Neural crest cell (in vitro differentiated cells): ENCODE measurements at places on chromosomes 5 and 9.

- DNase-seq = peak; percentile 81
Measured at GRCh38 chr9:76905791-76906646, at the start of gene PRUNE2. PRUNE2 (minus strand) TSS chr9:76906114; CDS start chr9:76905963, 151 bp downstream.

DNA sequence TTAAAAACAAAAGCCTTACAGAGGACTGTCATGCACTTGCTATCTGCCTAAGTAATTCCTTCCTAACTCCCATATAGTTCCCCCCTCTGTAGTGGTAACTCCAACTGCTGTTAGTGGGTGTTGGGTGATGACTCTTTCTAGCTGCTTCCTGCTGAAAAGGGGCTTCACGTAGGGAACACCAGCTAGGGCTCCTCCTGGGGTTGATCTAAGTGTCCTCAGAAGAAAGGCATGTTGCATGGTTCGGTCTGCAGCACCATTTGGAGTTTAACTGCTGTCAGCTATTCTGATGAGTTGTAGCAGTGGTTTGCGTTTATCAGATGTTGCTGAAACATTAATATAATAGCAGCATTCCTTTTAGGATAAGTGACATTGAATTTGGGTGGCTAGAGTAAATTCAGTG is 281.9 kb upstream of the TUSC1 start:
- DNase-seq = no peak

GRCh38 chr5:172858511-172858989 is 24.5 kb downstream of the ERGIC1 start:
- no peak for DNase-seq

DNA sequence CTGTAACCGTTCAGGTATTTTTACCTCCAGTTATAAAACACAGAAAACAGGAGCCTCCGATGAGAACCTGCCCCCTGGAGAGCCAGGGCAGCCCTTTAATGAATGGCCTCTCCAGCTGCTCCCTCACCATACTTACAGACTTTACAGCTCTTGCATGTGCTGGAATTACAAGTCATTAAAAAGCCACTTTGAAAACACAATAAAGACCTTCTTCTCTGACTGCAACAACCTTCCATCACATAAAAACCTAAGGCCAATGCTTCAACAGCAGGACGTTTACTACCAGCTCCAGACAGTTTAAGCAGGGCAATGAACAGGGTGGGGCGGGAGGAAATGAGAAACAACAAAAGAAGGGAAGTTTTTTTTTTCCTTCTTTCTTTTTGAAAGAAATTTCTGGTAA is 213.8 kb downstream of the MLLT3 start:
- no peak for DNase-seq

DNA sequence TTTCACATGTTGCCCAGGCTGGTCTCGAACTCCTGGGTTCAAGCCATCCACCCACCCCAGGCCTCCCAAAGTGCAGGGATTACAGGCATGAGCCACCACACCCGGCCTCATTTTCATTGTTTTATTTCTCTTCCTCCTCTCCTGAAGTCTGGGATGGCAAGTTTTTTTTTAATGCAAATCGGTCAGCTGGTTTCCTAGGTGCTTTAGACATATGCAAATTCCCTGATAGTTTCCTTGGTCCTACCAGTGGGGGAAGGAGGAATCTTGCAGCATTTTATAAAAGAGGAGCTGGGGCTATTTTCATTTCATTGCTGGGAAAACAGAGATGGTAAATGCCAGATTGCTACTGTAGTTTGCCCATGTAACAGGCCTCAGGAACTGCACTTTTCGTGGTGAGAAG is 179.4 kb downstream of the ACTL7B start:
- no peak for DNase-seq

DNA sequence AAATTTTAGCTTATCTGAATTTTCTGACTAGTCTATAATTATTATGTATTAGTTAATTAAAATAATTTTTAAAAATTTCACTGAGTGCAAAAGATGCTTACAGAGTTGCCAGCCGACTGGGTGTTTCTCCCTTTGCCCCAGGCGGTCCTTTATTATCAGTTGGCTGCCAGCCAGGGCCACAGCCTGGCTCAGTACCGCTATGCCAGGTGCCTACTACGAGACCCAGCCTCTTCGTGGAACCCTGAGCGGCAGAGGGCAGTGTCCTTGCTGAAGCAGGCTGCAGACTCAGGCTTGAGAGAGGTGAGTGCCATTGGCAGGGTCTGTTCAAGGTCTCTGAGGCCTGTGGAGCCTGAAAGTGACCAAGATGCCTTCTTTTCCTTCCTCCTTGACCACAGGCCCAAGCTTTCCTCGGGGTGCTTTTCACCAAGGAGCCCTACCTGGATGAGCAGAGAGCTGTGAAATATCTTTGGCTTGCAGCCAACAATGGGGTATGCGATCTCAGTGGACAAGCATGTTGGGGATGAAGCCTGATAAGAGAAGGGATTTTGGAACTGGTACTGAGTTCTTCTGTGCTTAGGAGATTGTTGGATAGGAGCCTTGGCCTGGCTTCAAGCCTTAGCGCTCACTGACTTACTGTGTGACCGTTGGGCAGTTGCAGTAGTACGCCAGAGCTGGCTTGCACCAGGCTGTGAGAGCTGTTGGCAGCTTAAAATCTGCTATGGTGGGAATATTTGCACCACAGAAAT is 10.6 kb downstream of the DELE1 start:
- no peak for DNase-seq

- DNase-seq = no peak
Measured at GRCh38 chr5:173258466-173258865, 23.5 kb upstream of the NKX2-5 start.

GRCh38 chr9:3455717-3456116 is 70.1 kb downstream of the RFX3 start:
- DNase-seq = no peak

GRCh38 chr5:177369645-177370440 is 12.1 kb downstream of the RGS14 start:
- DNase-seq = no peak

GRCh38 chr5:176578391-176578808 is 29.3 kb downstream of the CDHR2 start:
- peak; percentile 29 for DNase-seq

GRCh38 chr9:16653491-16654399 is 216.7 kb downstream of the BNC2 start:
- no peak for DNase-seq

DNA sequence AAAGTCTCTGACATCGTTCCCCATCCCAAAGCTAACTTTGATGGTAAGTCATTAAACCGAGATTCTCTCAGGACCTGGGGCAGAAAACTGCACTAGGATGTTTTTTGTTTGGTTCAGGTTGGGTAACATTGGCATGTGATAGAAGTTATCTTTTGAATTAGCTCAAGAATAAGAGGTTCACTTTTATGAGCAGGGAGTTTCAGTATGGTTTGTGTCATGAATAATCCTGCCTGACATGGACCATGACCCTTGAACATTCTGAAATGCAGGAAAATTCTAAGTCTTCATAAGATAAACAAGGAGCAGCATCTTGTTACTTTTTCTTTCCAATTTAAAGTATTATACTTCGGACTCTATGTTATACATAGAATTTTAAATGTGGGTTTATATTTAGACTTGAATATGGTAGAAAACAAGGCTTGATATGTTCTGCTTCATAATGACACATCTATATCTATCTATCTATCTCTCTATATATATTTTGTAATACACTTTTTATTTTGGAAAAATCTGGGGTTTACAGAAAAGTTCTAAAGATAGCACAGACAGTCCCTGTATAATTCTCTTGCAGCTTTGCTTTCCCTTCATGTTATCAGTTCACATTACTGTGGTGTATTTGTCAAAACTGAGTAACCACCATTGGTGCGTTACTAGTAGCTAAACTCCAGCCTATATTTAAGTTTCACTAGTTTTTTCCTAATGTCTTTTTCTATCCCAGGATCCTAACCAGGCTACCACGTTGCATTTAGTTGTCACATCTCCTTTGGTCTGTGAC is 102.7 kb upstream of the TAF11L2 start:
- DNase-seq = no peak

DNA sequence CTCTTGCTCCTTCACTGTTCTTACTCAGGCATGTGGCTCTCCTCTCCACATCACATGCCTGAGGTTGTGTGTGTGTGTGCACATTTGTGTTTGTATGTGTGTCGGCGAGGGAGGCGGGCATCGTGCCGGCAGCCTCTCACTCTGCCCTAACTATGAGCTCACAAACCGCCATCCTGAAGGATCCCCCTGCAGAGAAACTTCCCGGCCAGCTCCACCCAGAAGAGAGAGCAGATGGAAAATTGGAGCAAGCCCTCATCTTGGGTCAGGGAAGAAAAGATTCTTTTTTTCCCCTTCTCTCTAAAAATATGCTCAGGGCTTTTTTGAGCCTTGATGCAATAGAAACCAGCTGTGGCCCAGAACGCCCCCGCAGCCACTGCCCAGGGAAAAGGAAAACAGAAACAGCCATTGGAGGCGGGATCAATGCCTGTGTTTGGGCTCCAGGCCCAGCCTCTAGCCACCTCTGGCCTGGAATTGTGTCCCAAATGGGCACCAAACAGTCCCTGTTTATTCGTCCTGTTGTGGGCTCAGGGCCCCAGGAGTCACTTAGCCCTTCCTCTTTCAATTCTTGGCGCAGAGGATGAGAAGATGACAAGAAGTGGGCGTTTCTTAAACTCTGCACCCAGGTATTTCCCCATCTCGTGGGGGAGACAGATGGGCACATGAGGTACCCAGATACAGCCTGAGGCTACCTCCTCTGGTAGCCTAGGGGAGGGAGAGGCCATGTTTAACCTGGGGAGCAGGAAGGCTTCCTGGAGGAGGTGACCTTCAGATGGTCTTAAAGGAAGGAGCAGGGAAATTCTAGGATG is 151.5 kb downstream of the RGS3 start:
- DNase-seq = no peak

DNA sequence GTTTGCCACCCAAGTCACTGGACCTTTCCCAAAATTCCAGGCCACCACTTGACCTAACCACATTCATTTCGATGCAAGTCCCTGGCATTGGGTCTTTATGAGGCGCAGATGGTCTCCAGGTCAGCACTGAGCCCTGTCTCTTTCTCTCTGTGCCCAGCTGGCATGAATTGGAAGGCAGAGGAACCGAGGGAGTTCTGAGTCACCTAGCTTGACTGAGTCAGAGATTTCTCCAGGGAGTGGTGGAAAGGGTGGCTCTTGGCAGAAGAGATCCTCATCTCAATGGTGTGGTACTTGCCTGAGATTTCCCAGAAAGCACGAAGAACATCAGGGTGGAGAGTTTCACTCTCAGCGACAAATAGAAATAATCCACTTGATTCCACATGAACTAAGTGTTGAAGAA is 43.8 kb downstream of the WDR36 start:
- no peak for DNase-seq
